Stimulated activated CD8-positive, alpha-beta memory T cell treated with anti-CD3 and anti-CD28 coated beads, Interleukin-7, amount 100 ng/mL, for 1 hour (primary cell): ENCODE measurements at places on chromosomes 5 and 9.

GRCh38 chr5:107700481-107700880 lies 29.7 kb upstream of the EFNA5 start:
- DNase-seq: no peak

- no peak for DNase-seq
These were observed 83.5 kb upstream of the MINAR2 start for GRCh38 chr5:129664336-129664937.

DNA sequence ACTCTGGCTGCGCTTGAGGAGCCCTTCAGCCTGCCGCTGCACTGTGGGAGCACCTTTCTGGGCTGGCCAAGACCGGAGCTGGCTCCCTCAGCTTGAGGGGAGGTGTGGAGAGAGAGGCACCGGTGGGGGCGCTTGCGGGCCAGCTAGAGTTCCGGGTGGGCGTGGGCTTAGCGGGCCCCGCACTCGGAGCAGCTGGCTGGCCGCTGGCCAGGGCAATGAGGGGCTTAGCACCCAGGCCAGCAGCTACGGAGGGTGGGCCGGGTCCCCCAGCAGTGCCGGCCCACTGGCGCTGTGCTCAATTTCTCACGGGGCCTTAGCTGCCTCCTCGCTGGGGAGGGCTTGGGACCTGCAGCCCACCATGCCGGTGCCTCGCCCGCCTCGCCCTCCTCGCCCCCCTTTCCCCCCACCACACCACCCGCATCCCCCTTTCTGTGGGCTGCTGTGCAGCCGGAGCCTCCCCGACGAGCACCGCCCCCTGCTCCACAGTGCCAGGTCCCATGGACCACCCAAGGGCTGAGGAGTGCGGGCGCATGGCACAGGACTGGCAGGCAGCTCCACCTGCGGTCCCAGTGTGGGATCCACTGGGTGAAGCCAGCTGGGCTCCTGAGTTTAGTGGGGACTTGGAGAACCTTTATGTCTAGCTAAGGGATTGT lies 954.5 kb downstream of the DTWD2 start:
- no peak for DNase-seq

GRCh38 chr5:151923866-151924476 lies 680 bp downstream of the GLRA1 start:
- no peak for DNase-seq

DNA sequence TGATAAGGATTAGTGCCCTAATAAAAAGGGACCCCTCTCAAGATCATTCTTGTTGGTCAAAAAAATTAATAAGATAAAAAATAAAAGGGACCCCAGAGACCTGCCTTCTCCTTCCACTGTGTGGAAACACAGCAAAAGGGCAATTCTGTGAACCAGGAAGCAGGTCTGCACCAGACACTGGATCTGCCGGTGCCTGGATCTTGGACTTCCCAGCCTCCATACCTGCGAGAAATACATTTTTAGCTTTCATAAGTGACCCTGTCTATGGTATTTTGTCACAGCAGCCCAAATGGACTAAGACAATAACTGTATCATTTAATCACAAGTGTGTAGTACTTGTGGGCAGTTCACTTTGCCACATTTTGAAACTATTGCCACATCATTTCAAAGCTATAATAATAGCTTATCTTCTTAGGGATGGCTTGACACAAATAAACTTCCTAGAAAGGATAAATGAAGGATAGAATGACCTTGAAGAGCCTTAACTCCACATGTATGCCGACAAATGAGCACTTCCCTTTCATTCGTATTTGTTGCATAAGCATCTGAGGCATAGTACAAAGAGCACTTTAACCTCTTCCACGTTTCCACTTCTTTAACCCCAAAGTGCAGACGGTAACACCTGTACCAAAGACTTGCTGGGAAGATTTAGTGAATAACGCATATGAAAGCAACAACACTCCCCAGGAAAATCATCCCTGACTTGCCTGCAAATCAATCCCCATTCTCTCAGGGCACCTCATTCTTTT lies 336.5 kb downstream of the RFX3 start:
- DNase-seq: no peak

- DNase-seq: no peak
These were observed 146.4 kb upstream of the TAS2R1 start for GRCh38 chr5:9776525-9776924.

DNA sequence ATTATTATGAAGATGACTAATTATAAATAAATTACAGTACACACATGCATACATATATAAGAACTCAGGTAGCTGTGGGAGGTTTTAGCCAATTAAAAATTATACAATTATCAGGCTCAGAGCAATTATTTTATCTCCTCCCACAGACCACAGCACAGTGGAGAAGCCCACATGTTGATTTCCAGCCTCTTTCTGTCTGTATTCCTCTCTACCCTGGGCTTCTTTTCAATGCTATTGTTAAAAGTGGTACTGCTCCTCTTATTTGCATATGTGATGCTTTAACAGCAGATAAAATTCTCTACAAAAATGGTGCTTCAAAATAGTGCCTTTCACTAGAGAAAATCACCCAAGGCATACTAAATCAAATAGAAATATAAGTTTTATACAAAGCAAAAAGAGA lies 218.7 kb downstream of the NFIB start:
- no peak for DNase-seq

GRCh38 chr9:36820392-36820861 lies 213.6 kb downstream of the PAX5 start:
- no peak for DNase-seq

GRCh38 chr9:37952731-37953130 lies 48.8 kb upstream of the SLC25A51 start:
- DNase-seq: no peak

- DNase-seq: no peak
These were observed 21.4 kb downstream of the KIF2A start for GRCh38 chr5:62327138-62328053.

- no peak for DNase-seq
These were observed 102.0 kb downstream of the ZNF462 start for GRCh38 chr9:106964822-106965525.

DNA sequence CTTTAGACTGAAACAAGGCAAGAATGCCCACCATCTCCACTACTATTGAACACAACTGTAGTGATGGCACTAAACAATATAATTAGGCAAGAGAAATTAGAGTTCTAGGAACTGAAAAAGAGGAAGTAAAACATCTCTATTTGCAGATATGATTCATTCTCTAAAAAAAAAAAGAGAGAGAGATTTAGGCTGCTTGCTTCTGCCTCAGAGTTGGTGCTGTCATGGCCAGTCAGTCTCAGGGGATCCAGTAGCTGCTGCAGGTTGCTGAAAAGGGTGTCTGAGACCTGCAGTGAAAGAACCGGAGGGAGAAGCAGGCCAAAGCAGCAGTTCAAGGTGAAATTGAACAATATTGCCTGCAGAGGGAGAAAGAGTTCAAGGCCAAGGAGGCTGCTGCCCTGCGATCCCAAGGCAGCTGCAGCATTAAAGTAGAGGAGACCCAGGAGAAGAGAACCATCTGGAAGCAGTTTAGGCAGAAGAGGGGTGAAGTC lies 72.5 kb downstream of the AP3B1 start:
- no peak for DNase-seq

- DNase-seq: no peak
These were observed 65.6 kb upstream of the ZNF622 start for GRCh38 chr5:16531063-16531648.

- DNase-seq: no peak
These were observed 114.1 kb downstream of the MUSK start for GRCh38 chr9:110782701-110783100.

- no peak for DNase-seq
These were observed 119.1 kb upstream of the ITGA1 start for GRCh38 chr5:52668544-52669185.
